ENCODE measurements at places on chromosomes 6 and 20.

GRCh38 chr6:41576667-41577066 is 30.5 kb downstream of the FOXP4 start:
- DNase-seq: no peak

DNA sequence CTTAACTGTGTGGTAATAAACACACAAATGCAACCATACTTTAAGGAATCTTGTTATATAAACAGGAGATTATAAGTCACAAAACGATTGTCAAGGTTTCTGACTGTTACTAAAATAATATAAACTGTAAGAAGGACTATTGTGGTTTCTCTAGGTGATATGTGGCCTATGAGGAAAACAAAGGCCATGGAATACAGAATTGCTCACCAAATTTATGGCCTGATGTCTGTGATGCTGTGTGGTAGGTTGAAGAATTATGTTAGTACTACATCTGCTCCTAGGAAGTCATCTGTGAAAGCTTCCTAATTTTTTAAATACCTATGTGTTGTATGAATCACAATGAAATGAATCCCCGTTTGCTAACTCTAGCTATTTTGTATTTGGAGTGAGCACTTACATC is 875.4 kb upstream of the MAP3K7 start:
- no peak for DNase-seq

GRCh38 chr20:53321596-53321995 is 272.0 kb downstream of the ZNF217 start:
- no peak for DNase-seq

- DNase-seq: no peak
Measured at GRCh38 chr6:168239044-168239773, 80.4 kb downstream of the DACT2 start.

GRCh38 chr6:81747327-81747726 is 5.2 kb downstream of the TENT5A start:
- DNase-seq: no peak

GRCh38 chr6:43913375-43914271 is 143.6 kb downstream of the VEGFA start:
- no peak for DNase-seq

- no peak for DNase-seq
Measured at GRCh38 chr6:53543359-53544216, 1.3 kb downstream of the GCLC start.

DNA sequence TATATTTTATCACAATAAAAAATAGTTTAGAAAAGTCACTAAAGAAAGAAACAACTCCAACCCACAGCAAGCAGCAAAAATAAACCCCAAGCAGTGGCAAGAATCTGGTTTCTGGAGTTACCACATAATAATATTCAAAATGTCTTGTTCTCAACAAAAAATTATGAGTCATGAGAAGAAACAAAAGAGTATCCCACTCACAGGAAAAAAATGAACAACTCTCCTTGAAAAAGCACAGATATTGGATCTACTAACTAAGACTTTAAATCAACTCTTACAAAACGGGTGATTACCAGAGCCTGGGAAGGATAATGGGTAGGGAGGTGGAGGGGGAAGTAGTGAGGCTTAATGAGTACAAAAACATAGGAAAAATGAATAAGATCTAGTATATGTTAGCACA is 425.6 kb downstream of the PLCB1 start:
- no peak for DNase-seq

DNA sequence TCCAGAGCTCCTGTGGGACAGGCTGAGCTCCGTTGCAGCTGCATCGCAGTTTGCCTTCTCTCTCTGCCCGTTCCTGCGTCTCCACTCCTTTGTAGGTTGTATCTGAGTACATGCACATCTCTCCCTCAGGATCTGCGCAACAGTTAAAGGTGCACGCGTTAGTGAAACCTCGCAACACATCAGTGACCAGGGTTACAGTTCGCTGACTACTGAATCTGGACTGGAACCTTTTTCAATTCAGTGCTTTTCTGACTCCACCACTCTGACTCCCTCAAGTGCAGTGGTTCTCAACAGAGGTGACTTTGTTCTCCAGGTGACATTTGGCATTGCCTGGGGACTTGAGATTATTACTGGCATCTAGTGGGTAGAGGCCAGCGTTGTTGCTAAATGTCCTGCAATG is 44.0 kb downstream of the UST start:
- DNase-seq: no peak

DNA sequence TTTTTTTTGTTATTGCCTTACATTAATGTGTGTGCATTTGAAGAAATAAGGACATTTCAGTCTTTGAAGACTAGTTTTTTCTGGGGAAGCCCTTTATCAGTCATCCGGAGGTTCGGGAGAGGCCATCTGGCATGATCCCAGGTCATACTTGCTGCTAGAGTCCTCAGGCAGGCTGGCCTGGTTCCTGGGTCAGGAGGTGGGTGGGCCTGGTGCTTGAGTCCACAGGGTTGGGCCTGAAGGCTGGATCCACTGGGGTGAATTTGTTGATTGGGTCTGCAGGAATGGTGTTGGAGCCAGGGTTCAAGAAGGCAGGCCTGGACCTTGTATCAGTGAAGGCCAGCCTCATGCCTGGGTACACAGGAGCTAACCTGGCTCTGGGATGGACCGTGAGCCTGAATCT is 15.8 kb upstream of the WFDC9 start:
- no peak for DNase-seq

GRCh38 chr6:136181512-136181833 is 68.6 kb downstream of the MTFR2 start:
- DNase-seq: no peak

DNA sequence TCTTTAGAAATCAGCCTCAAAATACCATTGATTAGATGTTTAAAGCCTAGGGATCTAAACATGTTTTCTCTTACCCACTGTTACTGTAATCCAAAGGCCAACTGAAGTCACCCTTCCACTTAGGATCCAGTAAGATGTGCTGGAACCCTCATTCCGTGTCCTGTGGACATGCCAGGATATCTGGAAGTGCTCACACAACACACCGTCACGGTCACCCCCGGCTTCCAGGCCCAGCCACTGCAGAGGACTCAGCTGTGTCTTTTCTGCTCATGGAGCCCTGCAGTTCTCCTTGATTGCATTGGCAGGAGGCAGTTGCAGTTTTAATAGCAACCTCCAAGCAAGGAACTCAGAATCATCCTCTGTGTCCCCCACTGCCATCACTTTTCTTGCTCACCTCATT is 93.3 kb downstream of the CAP2 start:
- DNase-seq: no peak

DNA sequence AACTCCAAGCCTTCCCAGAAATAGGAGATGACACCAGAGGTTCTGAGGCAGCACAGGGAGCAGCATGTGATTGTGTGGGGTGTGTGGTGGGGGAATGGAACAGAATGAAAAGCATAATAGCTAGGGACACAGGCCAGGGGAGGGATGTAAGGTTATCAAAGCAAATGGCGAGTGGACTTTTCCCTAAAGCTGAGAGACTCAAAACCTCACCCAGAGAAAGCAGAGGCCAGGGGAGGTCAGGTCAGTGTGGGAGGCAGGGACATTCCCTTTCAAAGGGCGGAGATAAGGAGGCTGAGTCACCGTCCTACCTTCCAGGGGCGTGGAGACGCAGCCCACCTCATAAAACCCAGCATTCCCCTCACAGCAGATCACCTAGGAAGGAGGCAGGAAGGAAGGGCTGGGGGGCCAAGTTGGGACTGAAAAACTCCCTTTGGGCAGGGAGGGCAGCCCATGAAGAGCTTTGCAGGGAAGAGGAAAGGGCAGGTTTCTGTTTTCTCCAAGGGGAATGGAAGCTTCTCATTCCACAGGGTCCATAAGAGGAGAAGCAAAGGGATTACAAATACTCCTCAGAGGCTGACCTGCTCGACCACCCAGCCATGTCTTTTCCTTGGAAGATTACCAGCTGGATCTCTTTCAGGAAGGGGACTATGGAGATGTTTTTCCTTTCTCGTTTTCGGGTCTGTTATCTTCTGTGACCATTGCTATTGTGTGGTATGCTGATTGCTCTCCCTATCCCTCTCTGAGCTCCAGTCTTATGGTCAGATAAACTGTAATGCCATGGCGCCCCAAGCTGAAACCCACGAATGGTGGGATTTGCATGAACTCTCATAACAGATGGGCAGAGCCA is 9.6 kb upstream of the LY6G5C start:
- DNase-seq: no peak

DNA sequence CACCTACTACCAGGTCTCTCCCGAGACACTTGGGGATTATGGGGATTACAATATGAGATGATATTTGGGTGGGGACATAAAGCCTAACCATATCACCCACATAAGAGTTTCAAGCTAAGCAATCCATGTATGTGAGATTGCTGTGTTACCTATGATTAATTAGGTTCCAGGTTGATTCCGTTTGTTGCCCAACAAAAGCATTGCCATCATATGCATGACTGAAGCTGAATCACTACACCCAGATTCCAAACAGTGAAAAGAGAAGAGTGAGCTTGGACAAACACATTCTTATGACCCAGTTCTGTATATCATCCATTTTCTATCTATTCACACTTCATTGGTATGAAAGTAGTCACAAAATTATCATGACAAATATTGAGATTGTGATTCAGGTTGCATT is 952.5 kb upstream of the MAN1A1 start:
- DNase-seq: no peak

DNA sequence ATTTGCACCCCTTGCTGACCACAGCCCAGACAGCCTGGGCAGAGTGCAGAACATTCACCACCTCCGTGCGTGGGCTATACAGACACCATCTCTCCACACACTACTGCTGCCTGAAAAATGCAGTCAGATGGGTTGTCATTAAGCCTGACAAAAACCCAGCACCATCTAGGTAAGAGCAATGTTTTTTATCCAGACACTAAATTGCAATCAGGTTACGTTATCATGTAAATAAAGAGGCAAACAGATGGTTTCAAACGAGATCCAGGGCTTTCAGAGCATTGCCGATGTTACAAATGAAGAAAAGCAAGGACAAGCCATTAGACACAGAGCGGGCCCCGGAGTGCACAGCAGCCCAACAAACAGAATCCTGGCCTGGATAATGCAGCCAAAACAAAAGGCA is 269.6 kb downstream of the PKHD1 start:
- no peak for DNase-seq

- DNase-seq: no peak
Measured at GRCh38 chr20:1567392-1568162, 10.1 kb upstream of the SIRPD start.

DNA sequence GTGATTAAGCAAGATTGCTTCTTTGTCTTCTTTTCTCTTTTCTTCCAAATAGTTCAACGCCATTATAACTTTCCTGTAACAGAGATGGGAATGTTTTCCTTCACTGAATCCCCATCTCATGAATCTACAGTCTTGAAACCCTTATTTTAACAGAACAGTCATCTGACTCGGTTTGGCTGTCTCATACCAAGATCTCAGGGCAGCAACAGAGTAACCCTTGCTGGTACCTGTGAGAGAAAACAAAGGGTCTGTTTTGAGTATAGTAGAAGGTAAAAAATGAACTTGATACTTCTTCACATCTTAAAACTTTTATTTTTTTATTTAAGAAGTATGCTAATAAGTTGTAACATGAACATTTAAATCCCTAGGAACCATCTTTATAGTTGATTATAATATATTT is 19.6 kb upstream of the DSE start:
- no peak for DNase-seq

DNA sequence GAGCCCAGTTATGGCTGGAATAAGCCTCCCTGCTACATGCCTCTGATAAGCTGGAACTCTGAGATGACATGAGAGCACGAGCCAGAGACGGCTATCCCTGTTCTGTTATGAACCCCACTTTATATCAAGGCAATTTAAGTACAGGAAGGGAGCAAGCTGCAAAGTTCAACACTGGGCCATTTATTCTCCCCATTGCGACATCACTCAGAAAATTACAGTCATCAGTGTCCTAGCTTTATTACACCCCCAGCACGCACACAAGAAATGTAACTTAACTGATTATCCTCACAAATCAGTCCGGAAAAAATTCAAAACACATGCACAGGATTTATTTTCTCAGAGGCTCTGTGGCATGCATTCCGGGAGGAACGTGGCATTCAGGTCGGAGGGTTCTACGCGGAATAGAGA is 125.3 kb upstream of the SLC2A12 start:
- DNase-seq: no peak
